Fibroblast of skin of abdomen (primary cell): ENCODE measurements at places on chromosomes 12 and 14.

DNA sequence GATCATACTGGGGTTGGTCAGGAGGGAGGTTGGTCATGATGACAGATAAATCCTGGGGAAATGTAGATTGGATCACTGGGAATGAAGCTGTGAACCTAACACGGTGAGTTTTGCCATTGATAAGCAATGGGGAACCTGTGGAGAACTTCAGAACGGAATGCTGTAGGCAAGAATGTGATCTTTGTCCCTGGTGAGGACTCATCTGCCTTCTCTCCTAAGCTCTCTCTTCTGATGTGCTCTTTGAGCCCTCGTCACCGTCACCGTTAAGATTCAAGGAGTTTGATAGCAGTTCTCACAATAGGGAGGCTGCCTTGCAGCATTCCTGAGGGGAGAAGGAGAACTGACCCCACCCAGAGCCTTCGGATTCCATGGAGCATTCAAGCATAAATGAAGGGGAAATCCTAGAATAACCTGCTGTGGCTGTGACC, 217.6 kb downstream of the ANO6 start:
- no peak for DNase-seq

- no peak for DNase-seq
These were observed 113.9 kb upstream of the FGD4 start for GRCh38 chr12:32285489-32285888.

DNA sequence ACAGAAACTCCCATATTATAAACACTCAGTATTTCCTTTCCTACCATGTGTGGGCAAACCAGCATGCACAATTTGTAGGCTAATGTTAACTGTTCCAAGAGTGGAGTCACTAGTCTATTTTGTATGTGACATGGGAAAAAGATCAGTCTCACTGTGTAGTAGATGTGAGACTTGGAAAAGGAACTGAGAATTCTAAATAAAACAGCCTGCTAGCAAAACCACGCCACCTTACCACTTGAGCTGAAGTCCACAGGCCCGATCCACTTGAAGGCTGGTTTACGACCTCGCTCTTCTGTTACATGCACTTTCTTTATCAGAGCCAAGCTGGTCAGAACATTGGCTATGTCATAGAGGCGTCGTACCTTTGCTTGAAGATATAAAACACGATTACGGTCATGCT, 22.5 kb downstream of the E2F7 start:
- no peak for DNase-seq

DNA sequence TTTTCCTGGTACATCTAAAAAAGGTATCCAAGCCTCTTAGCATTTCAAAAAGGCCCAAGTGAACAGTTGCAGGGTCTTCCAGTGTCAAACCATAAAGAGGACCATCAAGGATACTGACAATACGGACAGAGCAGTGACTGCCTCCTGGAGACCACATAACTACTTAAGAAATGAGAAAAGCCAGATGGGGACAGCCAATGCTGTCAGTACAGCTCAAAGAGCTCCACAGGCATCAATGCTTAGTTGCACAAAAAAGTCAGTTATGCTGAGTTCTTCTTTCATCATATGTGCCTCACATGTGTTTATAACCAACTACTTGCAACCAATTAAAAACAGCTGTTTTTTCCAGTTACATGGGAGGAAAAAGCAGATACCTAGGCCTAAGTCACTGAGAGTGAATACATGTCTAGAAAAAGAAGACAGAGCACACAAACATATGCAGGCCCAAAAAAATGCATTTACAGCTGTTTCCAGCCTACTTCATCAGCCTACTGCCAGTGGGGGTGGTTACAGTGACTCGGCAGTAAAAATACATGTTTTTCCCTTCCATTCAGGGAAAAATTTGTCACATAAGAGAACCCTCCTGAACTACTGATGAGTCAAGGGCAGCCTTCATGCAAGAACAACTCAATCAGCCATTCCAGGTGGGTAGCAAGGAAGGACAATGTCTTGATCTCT, 84.0 kb downstream of the DCAF5 start:
- peak; percentile 93 for DNase-seq

- DNase-seq: peak; percentile 58
These were observed 8.6 kb downstream of the SETD1B start for GRCh38 chr12:121812320-121812871.

DNA sequence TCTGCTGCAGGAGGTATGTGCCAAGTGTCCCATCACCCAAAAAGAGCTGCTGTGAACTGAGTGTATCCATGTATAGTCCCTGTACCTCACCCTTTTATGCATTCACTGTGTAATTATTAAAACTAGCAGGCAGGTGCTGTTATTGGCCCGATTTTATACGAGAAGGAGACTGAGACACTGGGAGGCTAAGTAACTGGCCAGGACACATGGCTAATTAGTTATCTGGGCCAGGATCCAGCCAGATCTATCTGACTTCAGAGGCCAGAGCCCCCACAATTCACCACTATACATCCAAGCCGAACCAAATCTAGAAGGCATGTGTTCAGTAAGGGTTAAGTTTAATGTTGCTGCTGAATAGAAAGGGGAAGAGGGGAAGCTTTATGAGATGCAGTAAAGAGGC, 73.4 kb downstream of the FRMD6 start:
- no peak for DNase-seq

DNA sequence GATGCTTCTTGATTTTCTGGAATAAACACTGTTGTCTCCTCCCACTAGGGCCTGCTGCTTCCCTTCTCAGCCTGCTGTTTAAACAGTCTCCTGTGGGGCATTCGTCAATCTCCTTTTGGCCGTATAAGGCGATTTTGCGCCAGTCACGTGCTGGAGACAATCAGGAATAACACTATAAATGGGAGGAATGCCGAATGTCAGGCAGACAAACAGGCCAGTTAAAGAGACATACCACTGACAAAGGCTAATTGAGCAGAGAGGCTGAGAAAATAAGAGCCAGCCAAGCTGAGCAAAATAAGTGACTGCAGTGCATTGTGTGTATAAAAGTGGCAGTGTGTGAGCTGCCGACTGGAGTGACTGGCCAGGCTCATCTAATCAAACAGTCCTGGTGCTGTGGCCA, 23.3 kb downstream of the DMAC2L start:
- DNase-seq: peak; percentile 82

DNA sequence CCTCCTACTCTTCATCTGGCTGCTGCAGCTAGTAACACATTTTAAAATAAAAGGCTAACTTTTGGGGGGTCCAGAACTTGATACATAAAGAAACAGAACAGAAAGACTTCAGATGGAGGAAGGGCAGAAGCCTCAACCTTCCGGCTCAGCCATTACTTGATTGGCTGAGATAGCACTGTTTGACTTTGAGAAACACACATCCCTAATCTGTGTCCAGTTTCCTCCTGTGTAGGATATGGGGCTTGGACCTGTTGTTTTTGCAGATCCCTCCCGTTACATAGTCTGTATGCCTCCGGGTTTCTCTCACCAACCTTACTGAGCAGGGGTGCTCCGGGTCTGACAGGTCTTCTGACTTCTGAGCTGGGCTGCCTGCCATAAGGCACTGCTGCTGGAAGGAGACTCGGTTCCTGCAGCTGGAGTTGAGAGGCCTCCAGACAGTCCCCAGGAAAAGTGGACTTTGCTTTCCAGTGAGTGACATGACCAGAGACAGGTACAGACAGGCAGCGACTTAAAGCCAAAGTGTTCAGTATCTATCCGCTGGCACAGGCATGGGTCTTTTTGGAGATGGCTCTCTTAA, 8.3 kb upstream of the ZNF641 start:
- DNase-seq: no peak

- DNase-seq: no peak
These were observed 8.8 kb downstream of the BDKRB1 start for GRCh38 chr14:96264853-96265252.

GRCh38 chr12:121804417-121805111, 755 bp downstream of the SETD1B start:
- DNase-seq: no peak

GRCh38 chr12:104598342-104599271, 141.9 kb downstream of the CHST11 start:
- no peak for DNase-seq

GRCh38 chr12:68011882-68012207, 22.6 kb downstream of the IFNG-AS1 start:
- peak; percentile 49 for DNase-seq

GRCh38 chr12:64560396-64561301, 49.6 kb upstream of the RASSF3 start:
- peak; percentile 92 for DNase-seq

- DNase-seq: peak; percentile 27
These were observed 27.8 kb downstream of the NOPCHAP1 start for GRCh38 chr12:105013892-105014291.

DNA sequence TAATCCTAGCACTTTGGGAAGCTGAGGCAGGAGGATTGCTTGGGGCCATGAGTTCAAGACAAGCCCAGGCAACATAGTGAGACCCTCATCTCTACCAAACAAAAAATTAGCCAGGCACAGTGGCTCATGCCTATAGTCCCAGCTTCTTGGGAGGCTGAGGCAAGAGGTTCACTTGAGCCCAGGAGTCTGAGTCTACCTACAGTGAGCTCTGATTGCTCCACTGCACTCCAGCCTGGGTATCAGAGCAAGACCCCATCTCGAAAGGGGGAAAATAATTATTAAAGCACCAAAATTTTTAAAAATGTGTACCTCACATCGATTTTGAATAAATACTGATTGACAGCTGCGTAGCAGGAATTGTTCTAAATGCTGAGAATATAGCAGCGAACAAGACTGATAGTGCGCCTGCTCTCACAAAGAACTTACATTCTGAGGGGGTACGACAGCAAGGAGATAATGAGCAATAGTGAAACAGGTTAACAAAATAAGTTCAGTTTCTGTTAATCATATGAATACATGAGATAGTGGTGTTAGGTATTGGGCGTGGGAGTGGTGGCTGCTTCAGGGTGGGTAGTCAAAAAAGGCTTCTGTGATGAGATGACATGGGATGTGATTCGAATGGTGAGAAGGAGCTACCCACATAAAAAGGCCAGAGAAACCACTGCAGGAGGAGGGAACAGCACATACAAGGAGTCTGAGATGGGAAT, 19.6 kb downstream of the HCFC2 start:
- DNase-seq: no peak

DNA sequence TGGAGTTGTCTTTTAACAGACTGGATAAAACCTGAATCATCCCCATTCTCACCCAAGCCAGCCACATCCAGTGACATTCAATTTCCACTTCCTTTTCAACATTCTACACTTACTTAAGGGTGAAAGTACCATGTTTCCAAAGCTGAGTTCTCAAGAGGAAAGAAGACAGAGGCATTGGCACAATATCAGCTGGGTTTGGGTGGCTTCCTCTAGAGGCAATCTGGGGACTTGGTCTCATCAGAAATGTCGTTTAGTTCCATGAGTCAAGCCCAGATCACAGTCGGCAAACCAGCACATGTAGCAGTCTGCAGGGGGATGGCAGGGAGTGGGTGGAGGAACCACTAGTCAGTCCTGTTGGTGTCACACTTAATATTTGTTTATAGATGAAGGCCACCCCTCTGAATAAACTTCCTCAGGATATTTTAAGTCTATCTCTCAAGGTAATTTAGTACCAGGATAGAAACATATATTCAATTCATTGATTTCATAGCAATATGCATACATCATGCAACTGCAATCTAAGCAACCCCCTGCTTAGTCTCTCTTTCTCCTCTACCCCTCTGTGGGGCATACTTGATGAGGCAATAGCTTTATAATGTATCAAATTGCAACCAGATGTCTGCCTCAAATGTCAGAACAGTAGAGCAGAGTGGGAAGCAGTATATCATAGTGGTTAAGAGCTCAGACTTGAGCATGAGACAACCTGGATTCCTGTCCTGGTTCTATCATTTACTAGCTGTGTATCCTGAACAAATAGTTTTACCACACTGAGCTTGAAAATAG, 3.0 kb downstream of the SRRM4 start:
- no peak for DNase-seq

GRCh38 chr14:50085570-50086320, 30.6 kb downstream of the VCPKMT start:
- DNase-seq: peak; percentile 74

DNA sequence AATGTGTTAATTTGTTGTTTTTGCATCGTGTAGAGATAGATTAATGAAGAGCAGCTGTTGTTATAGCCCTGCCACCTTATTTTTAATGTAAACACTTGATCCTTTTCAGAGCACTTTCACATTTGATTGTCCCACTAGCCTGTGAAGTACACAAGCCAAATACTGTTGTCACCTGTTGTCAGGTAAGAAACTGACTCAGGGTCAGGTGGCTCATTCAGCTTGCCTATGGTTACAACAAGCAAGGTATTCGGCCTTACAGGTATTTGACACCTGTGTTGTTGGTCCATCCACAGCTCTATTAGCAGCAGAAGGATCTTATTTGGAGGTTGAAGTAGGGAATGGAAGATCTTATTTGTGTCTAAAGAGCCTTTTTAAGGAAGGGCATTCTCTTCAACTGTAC, 108.9 kb downstream of the GPR135 start:
- DNase-seq: no peak

GRCh38 chr12:83018088-83018487, 331.4 kb downstream of the TMTC2 start:
- DNase-seq: peak; percentile 60

DNA sequence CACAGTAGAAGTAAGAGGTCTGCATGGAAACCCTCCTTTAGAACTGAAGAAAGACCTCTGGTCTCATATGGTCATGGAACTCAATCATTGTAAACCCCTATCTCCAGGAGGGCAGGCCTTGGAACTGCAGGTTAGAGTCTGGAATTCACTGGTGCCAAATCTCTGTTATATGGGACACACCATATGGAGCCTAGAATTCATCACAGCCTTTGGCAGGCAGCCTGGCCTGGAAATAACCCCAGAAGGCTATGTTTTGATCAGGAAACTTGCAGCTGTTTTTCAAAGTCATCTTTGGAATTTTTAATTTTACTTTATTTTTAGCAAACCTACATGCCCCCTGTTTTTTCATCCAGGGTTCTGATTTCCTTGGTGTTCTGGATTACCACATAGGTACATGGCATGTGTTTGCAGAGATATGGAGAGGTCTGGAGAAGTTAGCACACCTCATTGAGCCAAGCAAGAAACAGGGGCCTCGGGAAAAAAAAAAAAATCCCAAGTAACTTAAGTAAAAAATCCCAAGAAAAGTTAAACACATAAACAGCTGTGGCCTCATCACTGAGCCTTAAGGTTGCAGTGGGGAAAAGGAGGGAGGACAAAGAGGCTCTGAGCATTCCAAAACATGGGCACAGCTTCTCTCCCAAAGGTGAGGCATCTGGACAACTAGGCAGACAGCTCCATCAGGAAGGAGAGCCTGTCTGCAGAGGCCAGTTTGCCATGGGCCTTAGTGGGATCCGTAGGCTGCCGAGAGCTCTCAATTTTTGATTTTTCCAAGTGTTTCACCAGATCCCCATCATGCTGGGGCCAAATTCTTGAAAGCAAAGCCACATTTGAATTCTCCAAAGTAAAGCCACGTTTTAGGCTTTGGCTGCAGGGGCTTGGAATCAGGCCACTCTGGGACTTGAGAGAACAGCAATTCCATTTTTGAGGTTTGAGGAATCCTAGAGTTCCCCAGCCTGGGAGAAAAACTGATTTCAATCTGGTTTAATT, 339.6 kb upstream of the TBX3 start:
- DNase-seq: peak; percentile 79

DNA sequence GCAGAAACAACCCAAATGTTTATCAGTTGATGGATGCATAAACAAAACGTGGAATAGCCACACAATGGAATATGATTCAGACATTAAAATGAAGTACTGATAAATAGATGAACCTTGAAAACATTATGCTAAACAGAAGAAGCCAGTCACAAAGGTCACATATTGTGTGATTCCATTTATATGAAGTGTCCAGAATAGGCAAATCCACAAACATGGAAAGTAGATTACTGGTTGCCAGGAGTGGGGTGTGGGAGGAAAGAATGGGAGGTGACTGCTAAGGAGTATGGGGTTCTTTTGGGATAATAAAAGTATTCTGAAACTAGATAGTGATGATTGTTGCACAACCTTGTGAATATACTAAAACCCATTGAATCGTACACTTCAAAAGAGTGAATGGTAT, 1.3 kb upstream of the HSD17B6 start:
- DNase-seq: no peak
